Inflammatory macrophage treated with lipopolysaccharide for 4 hours (primary cell): ENCODE measurements at places on chromosomes 6 and 20.

GRCh38 chr6:53125276-53125675 lies 23.4 kb downstream of the GCM1 start:
- DNase-seq, result no peak

- DNase-seq, result no peak
Observed at GRCh38 chr6:27275025-27275956, 27.8 kb downstream of the PRSS16 start.

- peak; percentile 91 for DNase-seq
Observed at GRCh38 chr6:8080362-8081151, 16.4 kb upstream of the BLOC1S5 start.

DNA sequence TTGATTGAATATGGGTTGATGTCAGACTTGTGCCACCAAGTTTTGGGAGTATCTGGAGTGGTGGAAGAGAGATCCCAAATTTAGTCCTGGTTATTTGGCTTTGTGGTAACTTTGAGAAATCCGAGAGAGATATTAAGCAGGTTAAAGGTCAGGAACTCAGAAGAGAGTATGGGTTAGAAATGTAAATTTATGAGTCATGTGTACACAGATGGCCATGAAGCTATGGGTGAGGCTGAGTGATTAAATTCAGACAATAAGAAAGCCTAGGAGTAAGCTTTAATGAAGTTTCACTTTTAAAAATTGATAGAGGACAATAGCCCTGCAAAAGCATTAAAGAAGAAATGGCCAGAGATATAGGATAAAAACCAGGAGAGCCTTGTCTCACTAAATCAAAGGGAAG lies 14.3 kb downstream of the RIMS1 start:
- no peak for DNase-seq

DNA sequence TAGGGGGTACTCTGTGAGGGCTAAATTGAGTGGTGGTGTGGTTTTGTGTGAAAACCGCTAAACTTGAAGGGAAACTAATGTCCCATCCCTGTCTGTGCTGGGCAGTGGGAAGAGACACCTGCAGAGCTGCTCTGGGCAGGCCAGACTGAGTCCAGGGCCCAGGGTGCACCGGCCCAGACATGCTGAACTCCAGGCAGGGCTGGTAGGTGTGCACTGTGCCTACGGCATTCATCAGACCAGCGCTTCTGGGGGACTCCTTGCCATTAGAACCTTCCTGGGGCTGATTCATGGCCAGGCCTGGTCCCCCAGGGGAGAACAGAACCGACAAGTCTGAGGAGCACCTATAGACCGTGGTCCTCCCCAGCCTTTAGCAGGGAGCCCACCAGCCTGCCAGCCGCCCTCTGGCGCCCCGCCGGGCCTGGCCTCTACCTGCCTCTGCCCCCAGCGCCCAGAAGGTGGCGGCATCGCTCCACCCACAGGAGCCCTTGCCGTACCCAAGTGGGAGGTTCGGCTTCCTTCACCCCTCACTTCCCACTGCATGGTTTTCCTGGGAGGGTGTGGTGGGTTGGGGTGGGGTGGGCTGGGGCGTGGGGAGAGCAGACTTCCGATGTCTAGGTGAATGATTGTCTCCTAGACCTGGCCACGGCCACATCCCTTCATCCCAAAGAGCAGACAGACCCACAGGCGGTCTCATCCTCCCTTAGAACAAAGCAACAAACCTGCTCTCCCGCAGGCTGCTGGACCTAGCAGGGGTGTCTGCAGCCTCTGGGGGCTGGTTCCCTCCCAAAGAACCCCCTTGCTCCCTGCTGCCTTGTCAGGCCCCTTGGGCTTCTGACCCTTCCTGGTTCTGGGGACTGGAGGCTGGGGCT lies 15.5 kb downstream of the CCDC167 start:
- peak; percentile 12 for DNase-seq

GRCh38 chr6:79525272-79526100 lies 11.7 kb downstream of the LCA5 start:
- DNase-seq, result no peak

DNA sequence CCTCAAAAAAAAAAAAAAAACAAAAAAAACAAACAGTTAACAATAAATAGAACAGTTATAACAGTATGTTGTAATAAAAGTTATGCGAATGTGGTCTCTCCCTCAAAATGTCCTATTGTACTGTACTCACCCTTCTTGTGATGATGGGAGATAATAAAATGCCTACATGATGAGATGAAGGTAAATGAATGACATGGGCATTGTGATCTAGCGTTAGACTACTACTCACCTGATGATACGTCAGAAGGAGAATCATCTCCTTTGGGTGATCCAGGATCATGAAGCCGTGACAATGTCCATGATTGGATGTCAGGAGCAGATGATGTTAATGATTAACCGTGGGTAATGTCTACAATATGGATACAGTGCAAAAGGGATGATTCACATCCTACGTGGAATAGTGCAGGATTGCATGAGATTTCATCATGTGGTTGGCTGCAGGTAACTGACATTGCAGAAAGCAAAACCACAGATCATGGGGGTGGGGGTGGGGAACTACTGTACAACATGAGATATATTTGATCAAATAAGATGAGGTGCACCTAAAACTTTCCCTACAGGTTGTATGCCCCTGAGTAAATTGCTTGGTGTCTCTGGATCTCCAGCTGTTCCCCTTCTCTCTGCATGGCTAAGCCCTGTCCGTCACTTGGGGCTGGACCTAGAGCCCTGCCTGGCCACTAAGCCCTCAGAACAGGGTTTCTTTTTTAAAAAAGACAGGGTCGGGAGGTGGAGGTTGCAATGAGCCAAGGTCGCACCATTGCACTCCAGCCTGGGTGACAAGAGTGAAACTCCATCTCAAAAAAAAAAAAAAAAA lies 6.2 kb upstream of the RBCK1 start:
- DNase-seq, result no peak

DNA sequence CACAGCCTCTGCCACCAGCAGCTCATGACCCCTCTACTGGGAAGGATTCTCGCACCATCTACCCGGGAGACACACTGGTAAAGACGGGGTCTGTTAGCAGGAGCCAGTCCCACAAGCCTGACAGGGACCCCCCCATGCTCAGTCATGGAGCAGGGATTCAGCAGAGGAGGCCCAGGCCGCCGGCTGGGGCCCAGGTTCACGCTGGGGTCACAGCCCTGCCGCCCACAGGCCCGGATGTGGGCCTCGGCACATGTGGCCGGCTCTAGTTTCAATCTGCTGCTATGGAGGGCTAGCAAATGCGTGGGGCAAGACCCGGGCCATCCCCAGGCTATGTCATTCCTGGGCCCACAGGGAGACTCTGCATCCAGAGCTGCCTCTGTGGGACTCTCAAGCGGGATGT lies 25.1 kb downstream of the PXDC1 start:
- no peak for DNase-seq

DNA sequence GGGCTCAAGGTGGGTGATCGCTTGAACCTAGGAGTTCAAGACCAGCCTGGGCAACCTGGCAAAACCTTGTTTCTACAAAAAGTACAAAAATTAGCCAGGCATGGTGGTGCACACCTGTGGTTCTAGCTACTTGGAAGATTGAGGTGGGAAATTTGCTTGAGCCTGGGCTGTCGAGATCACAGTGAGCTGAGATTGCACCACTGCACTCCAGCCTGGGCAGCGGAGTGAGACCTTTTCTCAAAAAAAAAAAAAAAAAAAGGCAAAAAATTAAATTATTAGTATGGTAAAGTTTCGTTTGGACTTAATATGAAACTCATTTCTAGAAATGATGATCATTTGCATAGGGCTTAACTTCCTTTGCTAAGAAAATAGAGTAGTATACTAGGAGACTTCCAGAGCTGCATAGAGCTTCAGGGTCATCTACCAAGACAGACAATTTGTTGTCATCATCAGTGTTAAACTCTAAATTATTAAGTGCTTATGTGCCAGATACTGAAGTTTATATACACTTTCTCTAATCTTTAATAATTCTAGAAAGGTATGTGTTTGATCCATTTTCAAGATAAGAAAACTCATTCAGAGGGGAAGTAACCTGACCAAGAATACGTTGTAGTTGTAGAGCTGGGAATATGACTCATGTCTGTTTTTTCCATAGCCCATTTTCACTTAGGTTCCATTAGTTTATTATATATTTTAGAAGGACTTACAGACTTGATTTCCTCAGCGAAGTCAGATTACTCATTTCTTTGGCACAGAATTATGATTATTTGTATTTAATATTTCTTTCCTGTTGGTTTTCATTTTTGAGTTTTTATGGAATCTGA lies 84.5 kb downstream of the SLC16A10 start:
- DNase-seq, result no peak

- no peak for DNase-seq
Observed at GRCh38 chr6:150857062-150857944, 8.2 kb upstream of the MTHFD1L start.

- DNase-seq, result no peak
Observed at GRCh38 chr6:8441452-8441851, 6.1 kb upstream of the SLC35B3 start.
